ENCODE measurements at places on chromosomes 7 and 10.

DNA sequence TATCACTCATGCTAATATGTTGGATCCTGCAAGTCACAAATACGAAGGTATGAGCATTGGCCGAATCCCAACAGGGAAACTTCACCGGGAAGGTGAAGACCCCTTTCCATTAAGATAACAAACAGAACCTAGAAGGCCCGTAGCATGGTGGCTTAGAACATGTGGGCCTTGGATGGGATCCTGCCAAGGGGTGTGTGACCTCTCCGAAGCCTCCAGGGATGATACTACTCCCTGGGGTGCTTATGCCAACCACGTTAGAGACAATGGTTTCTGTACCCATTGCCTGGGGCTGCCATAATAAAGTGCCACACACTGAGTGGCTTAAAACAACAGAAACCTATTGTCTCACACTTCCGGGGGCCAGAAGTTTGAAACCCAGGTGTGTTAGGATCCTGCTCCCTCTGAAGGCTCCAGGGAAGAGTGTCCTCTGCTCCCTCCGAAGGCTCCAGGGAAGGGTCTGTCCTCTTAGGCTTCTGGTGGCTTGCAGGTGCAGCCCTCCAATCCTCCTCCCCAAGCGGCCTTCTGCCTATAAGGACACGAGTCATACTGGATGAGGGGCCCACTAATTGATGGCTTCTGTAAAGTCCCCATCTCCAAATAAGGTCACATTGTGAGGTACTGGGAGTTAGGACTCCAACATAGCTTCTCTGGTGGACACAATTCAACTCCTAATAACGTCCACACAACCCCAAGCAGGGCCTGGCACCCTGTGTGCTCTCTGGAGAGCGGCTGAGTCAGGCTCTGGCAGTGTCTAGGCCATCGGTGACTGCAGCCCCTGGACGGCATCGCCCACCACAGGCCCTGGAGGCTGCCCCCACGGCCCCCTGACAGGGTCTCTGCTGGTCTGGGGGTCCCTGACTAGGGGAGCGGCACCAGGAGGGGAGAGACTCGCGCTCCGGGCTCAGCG, 992 bp upstream of the MGMT start:
- DNase-seq = no peak
- H3K27ac ChIP-seq = peak overlapping the region; percentile 88
- peaks cover 9% of the 10 kb centered on the region for H3K4me1 ChIP-seq
- no peaks in the 10 kb centered on the region for H3K36me3 ChIP-seq

- H3K4me3 ChIP-seq = peak overlapping the region; percentile 92
- H3K27me3 ChIP-seq = no peaks in the 10 kb centered on the region
- H3K4me1 ChIP-seq = peaks cover 44% of the 10 kb centered on the region
Measured at GRCh38 chr7:151060416-151061212, 1.2 kb downstream of the SLC4A2 start.

GRCh38 chr7:95684037-95684436, 87.7 kb upstream of the PDK4 start:
- no peak overlapping the region for H3K27ac ChIP-seq
- no peak overlapping the region for H3K4me3 ChIP-seq
- H3K36me3 ChIP-seq = no peaks in the 10 kb centered on the region
- H3K4me1 ChIP-seq = no peaks in the 10 kb centered on the region
- H3K27me3 ChIP-seq = no peaks in the 10 kb centered on the region

GRCh38 chr10:132951926-132952325, 9.6 kb upstream of the CFAP46 start:
- H3K36me3 ChIP-seq = no peaks in the 10 kb centered on the region
- no peaks in the 10 kb centered on the region for H3K27me3 ChIP-seq
- DNase-seq = no peak
- H3K4me1 ChIP-seq = no peaks in the 10 kb centered on the region

DNA sequence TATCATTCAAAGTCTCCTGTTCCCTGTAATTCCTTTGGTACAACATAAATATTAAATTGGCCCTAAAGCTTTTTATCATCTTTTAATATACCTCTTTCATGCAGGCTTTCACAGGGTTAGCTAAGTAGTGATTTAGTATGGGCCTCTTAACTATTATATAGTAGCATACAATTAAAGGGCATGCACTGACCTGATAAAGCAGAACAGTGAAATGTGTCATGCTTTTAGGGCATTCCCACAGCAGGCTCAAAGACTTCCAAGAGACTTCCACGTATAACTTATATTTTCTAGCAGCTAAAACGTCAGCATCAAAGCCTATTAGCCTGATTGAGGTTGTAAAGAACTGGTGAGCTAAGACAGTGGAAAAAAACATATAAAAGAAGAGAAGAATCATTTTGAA, 35.3 kb downstream of the SAMD8 start:
- no peak overlapping the region for H3K27ac ChIP-seq
- no peak for DNase-seq
- no peaks in the 10 kb centered on the region for H3K27me3 ChIP-seq
- H3K36me3 ChIP-seq = peaks cover 11% of the 10 kb centered on the region
- no peak overlapping the region for H3K4me3 ChIP-seq

- H3K36me3 ChIP-seq = no peaks in the 10 kb centered on the region
- H3K4me1 ChIP-seq = no peaks in the 10 kb centered on the region
- no peaks in the 10 kb centered on the region for H3K27me3 ChIP-seq
- H3K4me3 ChIP-seq = peak overlapping the region; percentile 71
Measured at GRCh38 chr10:45418849-45419675, 45.0 kb downstream of the ALOX5 start.

DNA sequence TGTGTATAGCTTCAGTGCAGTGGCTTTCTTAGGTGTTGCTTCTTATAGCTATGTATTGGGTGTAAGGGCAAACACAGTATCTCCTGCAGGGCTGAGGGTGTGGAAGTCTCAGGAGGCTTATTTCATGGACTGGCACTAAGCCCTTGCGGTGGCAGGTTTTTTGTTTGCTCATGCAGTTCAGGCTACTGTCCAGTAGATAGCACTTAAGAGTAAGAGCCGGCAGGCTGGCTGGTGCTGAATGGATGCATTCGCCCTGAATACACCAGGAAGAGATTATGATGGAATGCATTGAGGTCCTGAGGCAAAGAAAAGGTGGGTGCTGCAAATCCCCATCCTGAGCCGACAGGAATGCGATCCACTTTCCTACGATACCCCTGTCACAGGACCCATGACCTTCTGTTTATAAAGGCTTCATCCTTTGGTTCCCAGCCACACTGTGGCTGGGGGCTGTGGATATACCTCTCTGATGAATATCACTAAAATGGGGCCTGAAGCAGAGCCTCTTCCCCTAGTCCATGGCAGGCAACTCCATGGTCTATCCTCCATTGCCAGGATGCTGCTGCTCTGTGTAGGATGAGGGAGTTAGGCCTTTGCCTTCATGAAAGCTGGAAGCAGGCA, 44.9 kb downstream of the ANXA8 start:
- no peak for DNase-seq
- H3K4me1 ChIP-seq = no peaks in the 10 kb centered on the region
- H3K4me3 ChIP-seq = no peak overlapping the region
- H3K27me3 ChIP-seq = no peaks in the 10 kb centered on the region
- H3K27ac ChIP-seq = no peak overlapping the region

DNA sequence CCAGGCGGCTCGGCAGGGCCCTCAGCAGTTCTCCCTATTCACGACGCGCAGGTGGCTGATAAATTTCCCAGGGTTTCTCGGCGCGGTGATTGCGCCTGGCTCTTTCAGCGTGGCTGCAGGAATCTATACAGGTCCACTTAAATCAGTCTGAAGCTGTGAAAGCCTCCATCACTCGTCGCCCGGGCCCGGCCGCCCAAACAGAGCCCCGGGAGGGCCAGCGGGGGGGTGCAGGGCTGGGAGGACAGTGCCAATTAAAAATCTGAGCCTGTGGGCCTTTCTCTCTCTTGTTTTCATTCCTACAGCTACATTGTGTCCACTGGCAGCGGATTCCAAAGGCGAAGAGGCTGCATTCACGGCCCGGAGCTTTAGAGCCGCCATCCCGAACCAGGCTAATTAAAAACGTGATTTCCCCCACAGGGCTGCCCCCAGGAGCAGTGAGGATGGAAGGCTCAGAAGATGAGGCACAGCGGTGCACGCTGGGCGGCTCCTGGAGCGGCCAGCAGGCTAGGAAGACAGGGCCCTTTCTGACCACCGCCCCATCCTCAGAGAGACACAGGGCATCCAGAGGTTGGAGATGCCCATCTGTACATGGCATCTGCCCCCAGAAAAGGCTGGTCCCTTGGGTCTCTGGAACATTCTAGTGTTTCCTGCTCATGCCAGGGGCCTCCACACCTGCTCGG, 100.7 kb downstream of the FAM53B start:
- DNase-seq = no peak
- no peaks in the 10 kb centered on the region for H3K27me3 ChIP-seq
- H3K4me1 ChIP-seq = peaks cover 22% of the 10 kb centered on the region
- no peaks in the 10 kb centered on the region for H3K36me3 ChIP-seq

DNA sequence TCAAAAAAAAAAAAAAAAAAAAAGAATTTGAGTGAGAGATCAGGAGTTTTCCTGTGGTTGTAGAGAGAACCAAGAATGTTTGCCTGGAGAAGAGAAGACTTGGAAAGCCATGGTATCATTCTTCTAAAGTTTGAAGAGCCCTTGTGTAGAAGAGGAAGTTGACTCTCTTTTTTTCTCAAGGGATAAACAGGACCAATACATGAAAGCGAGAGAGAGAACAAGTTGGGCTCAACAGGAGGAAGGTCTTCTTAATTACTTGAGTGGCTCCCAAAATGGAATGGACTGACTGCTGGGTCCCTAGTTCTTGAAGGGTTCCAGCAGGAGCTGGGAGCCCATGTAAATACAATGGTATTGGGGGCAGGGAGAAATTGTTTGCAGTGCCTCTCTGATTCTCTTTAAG, 173.3 kb upstream of the ADO start:
- DNase-seq = no peak
- H3K36me3 ChIP-seq = no peaks in the 10 kb centered on the region
- H3K4me1 ChIP-seq = no peaks in the 10 kb centered on the region
- H3K27me3 ChIP-seq = no peaks in the 10 kb centered on the region
- no peak overlapping the region for H3K27ac ChIP-seq
- no peak overlapping the region for H3K4me3 ChIP-seq

GRCh38 chr10:125029584-125030242, 87.8 kb downstream of the ZRANB1 start:
- H3K4me3 ChIP-seq = no peak overlapping the region
- H3K4me1 ChIP-seq = peaks cover 9% of the 10 kb centered on the region
- peaks cover 19% of the 10 kb centered on the region for H3K36me3 ChIP-seq
- peak overlapping the region; percentile 69 for H3K27ac ChIP-seq
- H3K27me3 ChIP-seq = no peaks in the 10 kb centered on the region
- no peak for DNase-seq

GRCh38 chr7:144824360-144824759, 11.5 kb downstream of the TPK1 start:
- no peaks in the 10 kb centered on the region for H3K36me3 ChIP-seq
- H3K4me1 ChIP-seq = peaks cover 25% of the 10 kb centered on the region
- no peak for DNase-seq
- H3K4me3 ChIP-seq = no peak overlapping the region
- no peak overlapping the region for H3K27ac ChIP-seq

DNA sequence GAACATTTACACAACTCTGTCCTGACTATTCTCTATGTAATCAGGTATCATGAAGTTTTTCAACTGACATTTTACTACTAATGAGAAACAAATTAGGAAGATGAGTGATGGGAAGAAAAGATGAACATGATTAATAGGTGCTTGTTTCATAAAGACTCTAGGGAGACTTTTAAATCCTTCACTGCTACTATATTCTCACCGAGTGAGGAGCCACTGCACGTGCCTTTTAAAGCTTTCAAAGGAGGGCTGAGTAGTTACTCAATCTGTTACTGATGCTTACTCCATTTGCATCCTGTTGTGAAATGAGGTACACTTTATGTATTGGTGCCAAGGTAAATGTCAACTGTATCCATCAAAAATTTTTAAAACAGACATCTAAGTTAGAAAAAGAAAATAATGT, 1.3 kb upstream of the COMMD3 start:
- peak overlapping the region; percentile 91 for H3K4me3 ChIP-seq
- H3K27me3 ChIP-seq = no peaks in the 10 kb centered on the region
- H3K36me3 ChIP-seq = no peaks in the 10 kb centered on the region
- H3K27ac ChIP-seq = no peak overlapping the region
- DNase-seq = no peak

- no peaks in the 10 kb centered on the region for H3K4me1 ChIP-seq
- H3K27ac ChIP-seq = no peak overlapping the region
- no peak overlapping the region for H3K4me3 ChIP-seq
- no peaks in the 10 kb centered on the region for H3K36me3 ChIP-seq
Measured at GRCh38 chr7:35524112-35524804, 170.7 kb downstream of the HERPUD2 start.

GRCh38 chr7:30815388-30815854, 44.2 kb downstream of the MINDY4 start:
- peak; percentile 65 for DNase-seq
- no peaks in the 10 kb centered on the region for H3K27me3 ChIP-seq
- peaks cover 54% of the 10 kb centered on the region for H3K4me1 ChIP-seq

Measured in ascending aorta (tissue), 2 donors.